ENCODE measurements at places on chromosomes 4 and X.

DNA sequence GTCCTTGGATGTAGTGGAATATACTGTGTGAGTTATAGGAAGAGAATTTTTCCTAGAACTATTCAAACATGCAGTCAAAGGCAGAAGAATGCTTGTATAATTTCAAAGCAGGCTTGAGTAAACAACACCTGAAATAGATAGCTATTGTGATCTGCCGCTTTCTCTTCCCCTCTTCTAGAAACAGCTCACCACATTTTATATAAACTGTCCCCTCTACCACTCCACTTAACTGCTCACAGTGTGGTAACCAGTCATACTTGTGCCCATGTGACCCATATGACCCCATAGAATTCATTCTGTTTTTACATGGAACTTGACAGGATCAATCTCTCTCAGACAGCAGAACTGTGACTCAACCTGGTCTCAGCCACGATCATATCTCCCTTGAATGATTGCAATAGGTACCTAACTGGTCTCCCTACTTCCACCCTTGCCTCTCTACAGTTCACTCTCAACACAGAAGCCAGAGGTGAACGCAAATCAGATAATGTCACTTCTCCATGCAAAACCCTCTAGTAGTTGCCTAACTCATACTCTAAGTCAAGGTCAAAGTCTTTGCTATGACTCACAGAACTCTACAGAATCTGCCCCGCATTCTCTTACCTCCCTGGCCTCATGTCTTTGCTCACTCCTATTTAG is 85.6 kb upstream of the EFHC2 start:
- DNase-seq: no peak

- DNase-seq: no peak
These were observed 124.2 kb upstream of the EOLA2 start for GRCh38 chrX:150062292-150063137.

GRCh38 chr4:185638548-185639301 is 103.4 kb upstream of the PDLIM3 start:
- DNase-seq: no peak

- DNase-seq: no peak
These were observed 44.5 kb upstream of the SLC4A4 start for GRCh38 chr4:71294301-71294700.
